ENCODE measurements at places on chromosomes 16 and 17.

DNA sequence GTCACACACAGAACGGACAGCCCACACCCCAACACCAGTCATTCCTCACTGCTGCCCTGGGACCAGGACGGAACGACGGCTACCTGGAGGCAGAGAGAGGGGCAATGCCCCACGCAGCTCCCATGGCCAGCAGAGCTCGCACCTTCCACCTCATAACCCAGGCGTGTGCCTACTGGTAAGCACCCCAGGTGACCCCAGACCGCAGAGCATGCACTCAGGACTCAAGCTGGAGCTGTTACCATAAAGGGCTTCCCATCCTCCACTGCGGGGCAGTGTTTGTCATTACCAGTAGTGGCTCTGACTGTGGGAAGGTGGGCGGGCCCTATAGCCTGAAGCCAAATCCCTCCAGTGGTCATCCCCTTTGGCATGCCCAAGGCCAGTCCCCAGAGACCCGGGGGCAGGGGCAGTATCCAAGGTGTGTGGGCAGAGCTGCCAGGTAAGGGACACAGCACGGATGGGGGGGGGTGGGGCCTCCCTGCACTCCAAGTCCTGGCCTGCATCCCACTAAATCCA is 4.7 kb upstream of the BCAR1 start:
- DNase-seq, result no peak

GRCh38 chr16:50671644-50672260 is 9.4 kb downstream of the SNX20 start:
- no peak for DNase-seq

GRCh38 chr16:75733305-75734211 is 7.3 kb upstream of the CPHXL start:
- DNase-seq, result no peak

DNA sequence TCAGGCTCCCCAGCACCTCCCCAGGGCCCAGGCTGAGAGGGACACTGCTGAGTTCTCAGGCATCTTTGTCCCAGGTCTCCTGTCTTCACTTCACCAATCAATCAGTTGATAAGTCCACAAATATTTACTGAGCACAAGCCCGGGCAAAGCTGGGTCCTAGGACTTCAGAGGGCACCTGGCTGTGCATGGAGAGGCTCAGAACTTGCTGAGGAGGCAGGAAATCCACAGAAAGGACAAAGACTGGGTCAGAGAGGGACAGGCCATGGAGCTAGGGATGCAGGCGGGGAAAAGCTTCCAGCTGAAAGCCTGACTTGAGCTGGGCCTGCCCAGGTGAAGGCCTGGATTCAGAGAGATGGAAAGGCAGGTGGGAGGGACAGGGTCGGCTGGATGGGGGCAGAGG is 33.2 kb upstream of the C1QL1 start:
- no peak for DNase-seq

- no peak for DNase-seq
These were observed 86.2 kb downstream of the ITFG1 start for GRCh38 chr16:47374629-47375028.
